ENCODE measurements at places on chromosomes 7 and 10. TPM values are rescaled to one million over a fixed set of nuclear protein-coding genes. Genes with fewer than 3 reads are reported as not detected.

AKR1C8 gene
- total RNA-seq: not detected

ZNF775 gene
- total RNA-seq: 10.2 TPM

CYP3A7 gene
- total RNA-seq: not detected

NCAPG2 gene
- total RNA-seq: 12.2 TPM

PGAM2 gene
- total RNA-seq: 4.5 TPM

ZKSCAN1 gene
- 85.2 TPM for total RNA-seq

TBATA gene
- not detected for total RNA-seq

SLC16A9 gene
- 8.2 TPM for total RNA-seq

COPS6 gene
- total RNA-seq: 40.4 TPM

RAB19 gene
- not detected for total RNA-seq

BLNK gene
- total RNA-seq: 0.41 TPM

PIK3AP1 gene
- 4.5 TPM for total RNA-seq

DNA sequence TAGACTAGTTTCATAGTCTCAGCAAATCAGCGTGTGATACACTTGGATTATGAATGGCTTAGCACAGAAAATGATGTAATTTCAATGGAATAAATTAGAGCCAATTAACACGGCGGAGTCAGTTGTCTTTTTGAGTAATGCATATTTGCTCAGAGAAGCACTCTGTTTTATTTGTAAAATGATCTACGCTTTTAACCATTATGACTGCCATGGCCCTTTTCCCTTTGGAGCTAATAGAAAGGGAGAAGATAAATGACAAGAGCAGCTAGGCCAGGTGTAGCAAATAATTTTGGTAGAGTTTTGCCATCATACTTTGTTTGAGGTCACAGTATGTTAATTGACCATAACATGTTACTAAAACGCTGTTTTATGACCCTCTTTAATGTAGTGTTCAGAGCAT is 86.8 kb downstream of the GPR158 start:
- DNase-seq: no peak

GRCh38 chr10:28975891-28976531 is 298.7 kb downstream of the BAMBI start:
- no peak for DNase-seq

DNA sequence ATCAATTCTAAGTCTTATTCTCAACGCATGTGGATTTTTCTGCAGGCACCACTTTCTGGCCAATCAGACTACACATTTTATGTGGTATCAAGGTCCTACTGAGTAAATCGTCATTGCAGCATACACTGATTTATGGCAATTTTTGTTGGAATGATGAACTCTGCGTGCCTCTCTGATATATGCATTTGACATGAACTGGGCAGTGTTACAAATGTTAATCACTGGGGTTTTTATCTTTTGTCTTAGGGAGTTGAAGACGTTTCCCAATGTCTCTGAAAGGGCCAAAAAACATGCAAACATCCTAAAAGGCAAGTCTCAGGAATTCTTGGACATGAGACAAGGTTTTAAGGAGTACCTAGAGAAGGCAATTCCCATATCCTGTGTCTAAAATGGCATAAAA is 809.5 kb upstream of the CELF2 start:
- no peak for DNase-seq

- no peak for DNase-seq
These were observed 5.3 kb downstream of the COL1A2 start for GRCh38 chr7:94400022-94400421.

DNA sequence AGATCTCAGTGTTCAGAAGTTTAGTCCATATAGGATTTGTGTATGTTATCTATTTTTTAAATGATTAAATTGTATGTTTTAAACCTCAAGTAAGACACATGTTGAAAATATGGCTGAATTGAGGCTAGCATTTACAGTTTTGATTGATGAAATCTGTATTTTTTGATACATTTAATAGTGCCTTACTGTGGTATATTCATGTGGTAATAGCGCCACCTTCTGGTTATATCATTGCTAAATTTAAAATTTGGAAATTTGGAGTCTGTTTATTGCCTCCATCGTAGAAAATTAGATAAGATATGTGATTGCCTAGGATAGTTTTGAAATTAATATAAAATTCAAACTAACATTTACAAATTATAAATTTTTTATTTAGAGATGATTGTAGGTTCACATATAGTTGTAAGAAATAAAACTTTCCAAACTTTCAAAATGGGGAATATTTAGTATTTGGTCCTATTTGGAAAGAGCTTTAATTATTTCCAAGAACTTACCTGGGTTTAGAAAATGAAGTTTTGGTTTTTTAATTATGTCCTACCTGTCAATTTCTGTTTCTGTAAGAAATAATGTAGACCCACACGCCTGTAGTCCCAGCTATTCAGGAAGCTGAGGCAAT is 19.1 kb upstream of the ARMS2 start:
- DNase-seq: no peak

DNA sequence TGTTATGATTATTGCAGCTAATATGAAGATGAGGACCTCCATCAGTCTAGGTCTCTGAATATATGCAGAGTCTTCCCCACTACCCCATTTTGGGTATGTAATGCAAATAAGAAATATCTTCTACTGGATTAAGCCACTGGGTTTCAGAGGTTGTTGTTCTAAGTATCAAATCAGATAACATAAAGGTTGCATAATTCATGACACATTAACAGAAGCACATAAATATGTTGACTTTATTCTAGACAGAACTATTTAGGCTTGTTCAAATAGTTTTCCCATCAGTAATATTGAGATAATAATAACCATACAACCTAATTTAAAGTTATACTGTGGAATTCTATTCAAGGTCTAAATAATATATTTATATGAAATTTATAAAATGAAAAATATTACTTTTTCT is 157.1 kb downstream of the ETV1 start:
- DNase-seq: no peak

DNA sequence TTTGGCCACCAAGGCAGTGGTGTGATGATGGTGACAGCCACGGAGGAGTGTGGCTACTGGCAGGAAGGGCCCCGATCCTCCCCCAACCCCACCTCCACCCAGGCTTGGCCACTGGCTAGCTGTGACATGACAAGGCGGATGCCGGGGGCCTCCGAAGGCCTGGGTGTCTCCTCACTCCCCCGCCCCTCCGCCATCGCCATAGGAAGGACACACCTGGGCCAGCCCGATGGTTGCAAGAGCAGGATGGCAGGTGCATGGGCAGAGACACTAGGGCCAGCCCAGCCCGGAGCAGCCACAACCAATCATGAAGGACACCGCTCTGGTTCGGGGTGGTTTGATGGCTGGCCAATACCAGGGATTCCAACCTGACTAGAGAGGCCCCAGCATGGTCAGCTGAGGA is 81.0 kb downstream of the PTPRN2 start:
- no peak for DNase-seq

- DNase-seq: no peak
These were observed 155.1 kb upstream of the NEBL start for GRCh38 chr10:21052072-21052708.

GRCh38 chr7:289756-290553 is at the start of gene FOXL3:
Gene FOXL3 (plus strand): TSS chr7:290170. CDS start chr7:290170, 0 bp downstream.
- DNase-seq: no peak

- no peak for DNase-seq
These were observed 109.4 kb downstream of the WDFY4 start for GRCh38 chr10:48794074-48794473.

DNA sequence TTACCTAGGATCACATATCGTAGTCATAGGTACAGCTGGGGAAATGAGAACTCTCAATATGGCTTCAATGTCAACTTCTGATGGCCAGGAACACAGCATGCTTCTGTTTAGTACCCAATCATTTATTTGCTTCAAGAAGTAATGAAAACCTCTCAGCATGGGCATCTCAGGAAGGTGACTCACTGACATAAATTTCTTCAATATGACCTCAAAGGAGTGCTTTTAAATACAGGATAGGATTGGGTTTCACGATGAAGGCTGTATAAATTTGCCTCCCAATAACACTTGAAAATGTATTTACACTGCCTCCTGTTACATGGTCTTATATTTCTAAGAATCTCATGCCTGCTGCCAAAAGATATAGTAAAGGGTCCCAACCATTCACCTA is 15.1 kb downstream of the ITGA8 start:
- DNase-seq: no peak

- no peak for DNase-seq
These were observed 69.1 kb upstream of the FOXP2 start for GRCh38 chr7:114345494-114345893.

- DNase-seq: no peak
These were observed 43.5 kb downstream of the PDLIM1 start for GRCh38 chr10:95247200-95247880.

DNA sequence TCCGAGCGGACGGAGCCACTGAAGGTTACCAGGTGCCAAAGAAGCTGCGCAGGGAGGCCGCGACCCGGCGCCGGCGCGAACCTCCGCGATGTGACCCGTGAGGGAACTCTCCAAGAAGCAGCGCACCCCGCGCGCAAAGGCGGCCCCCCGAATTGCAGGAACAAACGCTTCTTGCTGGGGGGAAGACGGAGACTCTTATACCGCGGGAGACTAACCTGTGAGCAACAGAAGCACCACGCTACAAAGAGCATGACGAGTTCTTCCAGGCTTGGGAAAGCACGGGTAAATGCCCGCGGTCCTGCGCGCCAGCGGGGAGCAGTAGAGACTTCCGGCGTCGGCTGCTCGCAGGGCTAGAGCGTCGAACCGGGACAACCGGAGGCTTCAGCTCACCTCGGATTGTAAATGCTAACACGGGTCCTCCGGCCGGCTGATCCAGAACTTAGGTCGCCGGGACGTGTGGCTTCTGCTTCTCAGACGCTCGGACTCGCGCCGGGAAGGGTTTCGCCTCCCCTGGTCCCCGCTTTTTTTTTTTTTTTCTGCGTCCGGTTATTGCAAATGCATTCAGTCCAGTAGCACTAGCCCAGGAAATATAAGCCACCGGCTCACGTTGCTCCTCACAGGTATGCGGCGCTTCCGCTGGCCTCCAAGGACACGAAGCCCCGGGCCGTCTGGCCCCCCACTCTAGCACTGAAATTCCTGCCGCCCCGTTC is at the start of gene COA1:
COA1 (minus strand) TSS at position 310 of the 710 bp plus-strand sequence. CDS start 80,909 bp downstream, outside the sequence.
- DNase-seq: peak; percentile 58

- DNase-seq: no peak
These were observed 317.3 kb downstream of the ADARB2 start for GRCh38 chr10:1419796-1420610.

GRCh38 chr10:29542723-29543122 is 92.0 kb downstream of the SVIL start:
- DNase-seq: no peak

GRCh38 chr7:31052487-31052840 is 356 bp downstream of the ADCYAP1R1 start:
- DNase-seq: no peak

DNA sequence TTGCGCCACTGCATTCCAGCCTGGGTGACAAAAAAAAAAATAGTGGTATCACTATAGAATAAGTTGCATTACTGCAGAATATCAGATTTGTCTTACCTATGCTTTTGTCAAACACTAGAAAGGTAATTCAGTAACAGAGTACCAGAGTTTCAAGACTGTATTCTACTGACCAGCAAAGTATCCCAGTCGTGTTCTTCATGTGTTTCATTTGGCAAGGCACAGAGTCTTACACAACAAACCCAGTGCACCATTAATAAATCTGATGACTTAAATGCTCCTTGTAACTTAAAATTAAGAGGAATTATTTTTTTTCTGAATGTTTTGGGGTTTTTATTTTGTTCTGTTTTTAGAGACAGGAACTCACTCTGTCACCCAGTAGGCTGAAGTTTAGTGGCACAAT is 34.4 kb upstream of the PBLD start:
- DNase-seq: no peak

DNA sequence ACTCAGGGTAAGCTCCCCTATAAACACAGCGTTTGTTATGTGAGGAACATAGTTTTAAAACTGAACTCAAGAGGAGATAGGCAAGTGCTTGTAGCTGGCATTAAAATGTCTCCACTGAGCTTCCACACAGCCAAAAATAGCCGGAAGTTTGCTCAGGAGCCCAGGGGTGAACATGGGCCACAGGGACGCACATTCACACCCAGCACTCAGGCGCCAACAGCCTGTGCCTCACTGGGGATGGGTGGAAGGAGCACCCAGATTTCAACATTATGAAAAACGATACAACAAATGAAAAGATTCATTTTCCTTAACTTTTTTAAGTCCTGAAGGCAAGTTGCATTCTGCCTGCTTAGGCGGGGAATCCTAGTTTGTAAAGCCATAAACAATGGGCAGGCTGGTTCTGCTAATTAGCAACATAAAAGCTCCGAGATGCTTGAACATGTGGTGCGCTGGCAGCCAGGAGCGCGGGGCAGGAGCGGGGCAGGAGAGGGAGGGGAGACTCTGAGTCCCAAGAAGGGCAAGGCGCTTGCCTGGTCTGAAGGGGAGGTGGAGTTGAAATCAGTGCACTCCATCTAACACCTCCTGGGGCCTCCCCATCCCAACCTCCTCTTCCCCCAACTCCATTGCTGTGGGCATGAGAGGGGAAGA is 235.9 kb downstream of the COBL start:
- peak; percentile 31 for DNase-seq

DNA sequence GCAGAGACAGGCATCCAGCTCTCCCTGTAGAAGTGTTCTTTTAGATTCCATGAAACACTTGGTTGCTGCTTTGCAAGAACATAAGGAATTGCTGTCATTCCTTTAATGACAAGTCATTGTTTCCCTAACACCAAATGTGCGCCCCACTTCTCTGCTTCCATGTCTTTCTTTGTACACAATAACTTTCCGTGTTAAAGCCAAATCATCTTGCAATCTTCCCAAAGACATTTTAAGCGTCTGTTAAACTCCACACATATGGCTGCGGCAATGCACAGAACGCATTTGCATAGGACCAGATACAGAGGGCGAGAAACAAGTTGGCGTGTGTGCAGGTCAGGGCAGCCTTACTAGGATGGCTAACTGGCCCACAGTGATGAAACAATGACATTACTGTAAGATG is 399.3 kb upstream of the PRKCQ start:
- no peak for DNase-seq

GRCh38 chr10:104072786-104073185 is 12.9 kb downstream of the COL17A1 start:
- DNase-seq: no peak

DNA sequence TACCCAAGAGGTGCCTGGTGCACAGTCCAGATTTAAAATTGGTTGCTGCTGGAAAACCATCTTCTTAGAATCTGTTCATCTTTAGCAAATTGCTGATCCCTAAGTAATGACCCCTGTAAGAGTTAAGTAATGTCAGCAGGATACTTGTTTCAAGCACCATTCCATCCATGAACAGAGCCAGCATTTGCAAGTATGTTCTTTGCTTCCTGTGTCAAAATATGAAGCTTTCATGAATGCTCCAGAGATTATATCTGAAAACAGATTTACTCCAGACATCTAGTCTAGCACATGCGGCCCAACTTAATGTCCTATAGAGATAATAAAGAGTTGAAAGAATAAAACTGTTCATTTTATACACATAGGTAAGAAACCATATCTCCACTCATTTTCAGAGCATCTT is 98.7 kb upstream of the ZNF438 start:
- DNase-seq: no peak

GRCh38 chr10:44845361-44846175 is 65.6 kb upstream of the TMEM72 start:
- no peak for DNase-seq

DNA sequence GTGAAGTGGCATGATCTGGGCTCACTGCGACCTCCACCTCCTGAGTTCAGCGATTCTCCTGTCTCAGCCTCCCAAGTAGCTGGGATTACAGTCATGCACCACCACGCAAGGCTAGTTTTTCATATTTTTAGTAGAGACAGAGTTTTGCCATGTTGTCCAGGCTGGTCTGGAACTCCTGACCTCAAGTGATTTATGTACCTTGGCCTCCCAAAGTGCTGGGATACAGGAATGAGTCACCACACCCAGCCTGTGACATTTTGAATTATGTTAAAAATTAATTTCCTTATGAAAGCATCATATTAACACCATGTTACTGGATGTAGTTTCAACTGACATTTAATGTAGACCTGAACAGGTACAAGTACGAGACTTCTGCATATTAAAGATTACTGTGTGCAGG is 24.3 kb downstream of the ABCB4 start:
- DNase-seq: no peak
